ENCODE measurements at places on chromosomes 4 and X. TPM values are rescaled to one million over a fixed set of nuclear protein-coding genes. Genes with fewer than 3 reads are reported as not detected.

Gene PABPC1L2A
- 9.6 TPM for total RNA-seq

Gene RENBP
- 26.1 TPM for total RNA-seq

Gene DIPK2B
- total RNA-seq = 9.7 TPM

Gene NCAPG
- not detected for total RNA-seq

Gene CNOT6L
- total RNA-seq = 51.6 TPM

Gene MXRA5
- 0.92 TPM for total RNA-seq

Gene SLC4A4
- 60.0 TPM for total RNA-seq

Gene F11
- not detected for total RNA-seq
